ENCODE measurements at places on chromosomes 13 and 19.
A peak's percentile ranks its signal among the peaks of the same experiment; 100 is the strongest.

GRCh38 chr13:58843567-58843966 lies 1212.0 kb downstream of the PCDH17 start:
- no peak for DNase-seq

GRCh38 chr19:46863818-46864629 lies 3.2 kb downstream of the ARHGAP35 start:
- no peak for DNase-seq

DNA sequence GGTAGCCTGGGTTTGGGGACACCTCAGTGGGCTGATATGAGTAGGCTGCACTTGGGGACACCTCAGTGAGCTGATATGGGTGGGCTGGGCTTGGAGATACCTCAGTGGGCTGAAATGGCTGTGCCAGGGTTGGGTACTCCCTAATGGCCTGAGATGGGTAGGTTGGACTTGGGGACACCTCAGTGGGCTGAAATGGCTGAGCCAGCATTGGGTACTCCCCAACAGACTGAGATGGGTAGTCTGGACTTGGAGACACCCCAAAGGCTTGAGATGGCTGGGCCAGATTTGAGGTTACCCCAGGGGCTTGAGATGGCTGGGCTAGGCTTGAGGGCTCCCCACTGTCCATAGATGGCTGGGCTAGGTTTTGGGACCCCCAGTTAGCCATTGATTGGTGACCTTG lies 12.1 kb downstream of the IQCN start:
- DNase-seq = no peak

DNA sequence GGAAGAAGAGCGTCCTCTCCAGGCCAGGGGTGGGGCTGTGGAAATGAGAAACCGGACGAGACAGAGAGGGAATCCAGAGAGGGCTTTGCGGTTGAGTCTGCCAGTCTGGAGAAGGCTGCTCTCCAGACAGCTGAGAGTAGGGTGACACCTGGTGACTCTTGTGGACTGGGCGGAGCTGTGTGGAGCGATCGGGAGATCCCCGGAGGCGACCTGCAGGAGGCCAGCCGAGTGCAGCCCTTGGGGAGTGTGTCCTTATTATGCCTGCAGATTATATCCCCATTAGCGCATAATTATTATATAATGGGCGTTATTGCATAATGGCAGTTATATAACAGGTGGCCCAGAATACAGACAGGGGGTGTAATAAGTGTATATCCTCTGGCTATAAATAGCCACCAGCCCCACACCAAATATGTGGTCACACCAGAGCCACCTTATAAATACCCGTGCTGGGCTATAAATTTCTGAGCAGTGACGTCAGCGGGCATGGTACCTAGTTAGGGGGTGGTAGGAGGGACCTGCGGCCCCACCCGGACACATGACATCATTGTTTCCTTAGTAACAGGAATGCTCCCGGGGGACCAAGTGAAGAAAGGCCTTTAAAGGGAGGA lies 41.2 kb downstream of the NFIX start:
- DNase-seq = peak; percentile 85

DNA sequence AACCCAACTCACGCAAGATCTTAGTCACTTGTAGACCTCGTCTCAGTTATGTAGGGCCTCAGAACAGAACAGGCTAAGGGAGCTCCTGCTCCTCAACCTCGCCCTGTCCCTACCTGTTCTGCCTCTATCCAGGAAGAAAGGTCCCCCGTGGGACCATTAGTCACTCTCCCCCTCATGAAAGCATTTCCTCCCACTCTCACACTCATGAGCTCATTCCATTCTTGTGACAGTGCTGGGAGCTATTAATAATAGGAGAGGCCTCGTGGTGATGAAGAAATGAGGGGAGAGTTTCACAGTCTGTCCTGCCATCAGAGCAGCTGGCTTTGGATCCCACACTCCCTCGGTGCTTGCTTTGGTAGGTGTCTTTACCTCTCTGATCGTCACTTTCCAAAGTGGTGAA lies 10.2 kb downstream of the PPP2R1A start:
- DNase-seq = no peak

DNA sequence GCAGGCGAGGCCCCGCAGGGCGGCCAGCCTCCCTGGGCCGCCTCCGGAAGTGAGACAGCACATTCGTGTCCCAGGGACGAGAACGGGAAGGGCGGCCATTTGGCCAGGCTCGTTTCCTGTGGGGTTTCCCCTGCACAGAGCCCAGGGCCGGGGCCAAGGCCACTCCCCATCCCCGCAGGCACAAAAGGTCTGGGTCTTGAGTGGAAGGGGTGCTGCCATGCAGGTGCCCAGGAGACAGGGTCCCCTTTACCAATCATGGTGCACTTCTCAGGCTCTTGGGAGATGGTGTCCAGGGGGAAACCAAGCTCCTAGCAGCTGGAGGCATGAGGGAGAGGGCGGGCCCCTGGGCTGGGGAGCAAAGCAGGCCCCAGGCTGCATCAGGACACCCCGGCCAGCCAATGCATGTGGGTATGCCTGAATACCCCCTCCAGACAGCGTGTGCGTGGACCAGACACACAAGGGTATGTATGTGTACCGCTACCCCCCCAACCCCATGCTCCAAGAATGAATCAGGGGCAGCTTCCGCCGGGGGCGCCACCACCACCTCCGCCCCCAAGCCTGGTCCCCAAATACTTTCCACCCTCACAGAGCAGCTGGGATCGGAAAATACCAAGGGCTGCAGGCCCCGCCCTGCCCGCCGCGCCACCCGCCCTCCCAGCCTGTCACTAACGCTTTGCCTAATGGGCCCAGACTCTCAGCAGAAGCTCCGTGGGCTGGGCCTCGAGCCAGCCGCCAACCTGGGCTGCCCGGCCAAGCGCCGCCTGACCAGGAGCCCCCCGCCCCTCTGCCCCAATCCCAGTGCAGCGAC lies 37.6 kb upstream of the NANOS3 start:
- no peak for DNase-seq

- no peak for DNase-seq
Measured at GRCh38 chr13:99913167-99913566, 58.4 kb downstream of the ZIC5 start.

DNA sequence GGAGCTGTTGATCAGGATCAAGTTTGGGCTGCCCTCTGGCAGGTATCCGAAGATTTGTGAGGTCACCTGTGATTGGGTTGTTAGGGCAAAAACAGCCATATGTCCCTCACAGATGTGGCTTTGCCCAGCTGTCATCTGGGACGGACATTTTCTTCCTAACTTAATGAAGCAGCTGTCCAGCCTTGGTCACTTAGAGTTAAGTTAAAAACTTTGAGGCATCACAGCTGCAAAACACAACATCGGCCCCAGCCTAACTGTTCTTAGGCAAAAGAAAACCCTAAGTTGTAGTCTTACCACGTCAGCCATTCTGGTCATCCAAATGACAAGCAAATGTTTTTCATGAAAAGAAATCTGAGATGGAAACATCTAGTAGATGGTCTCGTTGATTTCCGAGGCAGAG lies 318.4 kb downstream of the DCLK1 start:
- DNase-seq = no peak

DNA sequence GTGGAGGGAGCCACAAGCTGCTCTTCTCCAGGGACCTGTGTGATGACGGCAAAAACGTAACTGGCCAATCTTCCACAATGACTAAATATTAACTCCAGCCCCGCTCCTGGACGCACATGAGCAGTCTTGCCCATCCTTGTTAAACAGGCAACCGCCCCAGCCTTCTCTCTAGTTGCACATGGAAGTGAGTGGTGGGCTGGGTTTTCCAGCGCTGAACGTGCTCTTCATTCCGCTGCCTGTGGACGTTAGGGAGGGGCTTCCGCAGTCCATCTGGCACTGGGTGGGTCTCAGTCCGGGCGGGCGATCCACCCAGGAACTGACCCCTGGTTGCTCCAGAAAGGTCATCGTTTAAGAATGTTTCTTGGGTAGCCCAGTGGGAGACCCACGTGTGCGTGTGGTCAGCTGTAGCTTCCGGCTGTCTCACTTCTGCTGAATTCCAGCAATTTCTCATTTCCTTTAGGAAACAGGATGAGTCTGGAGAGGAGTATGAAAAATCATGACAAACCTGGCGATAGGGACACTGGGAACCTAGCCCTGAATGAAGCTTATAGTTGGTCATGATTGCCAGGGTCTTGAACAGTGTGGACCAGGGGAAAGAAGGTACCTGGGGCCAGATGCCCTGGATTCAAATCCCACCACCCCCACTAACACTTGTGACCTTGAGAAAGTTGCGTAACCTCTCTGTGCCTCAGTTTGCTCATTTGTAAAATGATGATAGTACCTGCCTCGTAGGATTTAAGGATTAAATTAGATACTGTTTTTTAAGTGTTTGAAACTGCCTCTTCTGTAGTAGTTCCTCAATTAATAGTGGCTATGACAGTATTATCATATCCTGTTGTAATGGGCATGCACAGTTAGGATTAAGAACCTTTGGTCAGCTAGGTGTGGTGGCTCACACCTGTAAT lies 92.6 kb downstream of the SIPA1L3 start:
- no peak for DNase-seq

GRCh38 chr19:33675501-33676124 lies 53.9 kb downstream of the CHST8 start:
- DNase-seq = no peak

DNA sequence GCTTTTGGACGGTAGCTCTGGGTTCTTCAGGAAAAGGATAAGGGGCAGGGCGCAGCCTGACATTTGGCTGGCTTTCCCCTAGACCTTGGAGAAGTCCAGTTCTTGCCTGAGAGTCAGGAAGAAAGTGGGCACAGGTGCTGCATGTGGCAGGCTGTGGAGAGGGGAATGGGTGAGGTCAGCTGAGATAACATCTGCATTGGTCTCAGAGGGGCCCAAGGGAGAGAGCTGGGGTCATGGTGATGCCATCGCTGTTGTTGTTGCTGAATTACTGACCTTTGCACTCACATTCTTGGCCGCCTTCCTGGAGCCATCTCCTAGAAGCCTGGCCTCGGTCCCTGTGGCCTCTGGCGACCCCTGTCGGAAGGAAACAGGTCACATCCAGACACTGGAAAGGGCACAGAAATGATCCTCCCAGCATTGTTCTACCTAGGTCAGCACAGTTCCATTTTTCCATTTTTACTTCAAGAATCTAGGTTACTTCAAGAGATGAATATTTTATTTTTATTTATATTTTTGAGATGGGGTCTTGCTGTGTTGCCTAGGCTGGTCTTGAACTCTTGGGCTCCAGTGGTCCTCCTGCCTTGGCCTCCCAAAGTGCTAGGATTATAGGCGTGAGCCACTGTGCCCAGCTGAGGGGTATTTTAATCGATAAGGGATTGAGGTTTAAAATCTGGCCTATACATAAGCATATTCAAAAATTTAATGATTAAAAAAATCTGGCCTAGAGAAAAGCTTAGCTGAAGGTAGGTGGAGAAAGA lies 6.5 kb upstream of the LIPE start:
- no peak for DNase-seq

GRCh38 chr13:78437781-78438180 lies 165.6 kb downstream of the POU4F1 start:
- no peak for DNase-seq

DNA sequence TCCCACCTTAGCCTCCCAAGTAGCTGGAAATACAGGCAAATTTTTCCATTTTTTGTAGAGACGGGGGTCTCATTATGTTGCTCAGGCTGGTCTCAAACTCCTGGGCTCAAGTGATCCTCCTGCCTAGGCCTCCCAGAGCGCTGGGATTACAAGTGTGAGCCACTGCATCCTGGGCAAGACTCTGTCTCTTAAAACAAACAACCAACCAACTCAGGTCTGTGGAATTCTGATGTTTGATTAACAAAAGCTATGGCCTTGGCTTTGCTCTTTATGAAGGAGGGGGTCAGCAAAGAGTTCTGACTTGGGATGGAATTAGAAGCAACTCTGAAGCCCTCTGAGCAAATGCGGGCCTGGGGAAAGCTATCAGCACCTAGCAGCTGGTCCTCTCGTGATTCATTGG lies 117.7 kb downstream of the IER2 start:
- DNase-seq = no peak

- DNase-seq = no peak
Measured at GRCh38 chr19:39745643-39746042, 7.8 kb upstream of the CLC start.

DNA sequence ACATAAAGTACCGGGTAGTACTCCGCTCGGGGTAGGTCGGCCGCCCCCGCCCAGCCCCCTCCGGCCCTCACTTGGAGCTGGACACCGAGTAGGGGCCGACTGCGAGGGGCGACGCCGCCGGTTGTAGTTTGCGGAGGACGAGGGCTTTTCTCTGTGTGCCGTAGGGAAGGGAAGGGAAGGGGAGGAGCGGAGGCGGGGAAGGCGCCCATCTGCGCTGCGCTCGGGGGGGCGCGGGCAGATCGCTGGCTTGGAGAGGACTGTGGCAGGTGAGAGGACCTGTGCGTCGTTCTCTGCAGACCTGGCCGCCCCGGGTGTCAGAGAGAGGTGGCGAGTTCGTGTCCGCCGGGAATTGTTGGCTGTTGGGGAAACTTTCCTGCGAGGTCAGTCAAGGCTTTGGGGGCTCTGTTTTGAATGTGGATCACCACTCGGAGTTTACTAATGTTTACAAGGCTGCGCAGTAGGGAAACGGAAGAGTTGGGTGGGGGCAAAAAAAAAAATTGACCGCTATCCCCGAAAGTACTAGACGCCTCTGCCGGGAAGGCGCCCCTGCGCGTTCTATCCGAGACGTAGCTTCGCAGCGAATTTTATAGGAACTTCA lies 1.4 kb downstream of the ING1 start:
- DNase-seq = peak; percentile 82

DNA sequence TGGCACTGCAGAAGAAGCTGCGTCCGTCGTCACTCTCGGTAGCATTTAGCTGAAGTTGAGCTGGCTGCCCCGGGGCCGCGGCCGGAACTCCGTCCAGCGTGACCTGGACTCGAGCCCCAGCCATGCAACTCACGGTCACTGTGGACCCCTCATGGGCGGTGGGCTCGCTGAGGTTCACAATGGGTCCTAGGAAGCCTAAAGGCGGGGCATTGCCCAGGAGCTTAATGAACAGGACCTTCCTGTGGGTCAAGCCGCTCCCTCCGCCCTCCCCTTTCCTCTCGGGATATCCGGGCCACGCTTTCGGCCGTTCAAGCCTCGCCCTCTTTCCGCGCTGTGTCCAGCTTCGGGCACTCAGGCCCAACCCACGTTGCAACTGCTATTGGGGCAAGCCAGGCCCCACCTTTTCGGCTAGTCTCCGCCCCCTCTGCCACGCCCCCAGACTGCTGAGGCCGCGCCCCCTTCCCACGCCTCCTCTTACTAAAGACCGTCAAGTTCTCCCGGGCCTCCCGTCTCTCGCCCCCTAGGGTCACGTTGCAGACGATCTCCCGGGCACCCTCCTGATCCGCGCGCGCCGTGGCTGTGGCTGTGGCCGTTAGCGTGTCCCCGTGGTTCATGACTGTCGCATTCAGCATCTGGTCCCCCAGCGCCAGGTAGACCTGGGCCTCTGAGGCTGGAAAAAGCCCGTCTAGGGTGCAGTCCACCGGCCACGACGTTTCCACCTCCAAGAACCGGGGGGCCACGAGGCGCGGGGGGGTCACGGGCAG lies 1.4 kb upstream of the RAVER1 start:
- DNase-seq = peak; percentile 62

GRCh38 chr19:47069795-47070194 lies 21.4 kb upstream of the TMEM160 start:
- DNase-seq = no peak

All from NCI-H2171 treated with DMSO at 0.1 percent for 48 hours (cell line).